ENCODE measurements at places on chromosomes 13 and 19.

DNA sequence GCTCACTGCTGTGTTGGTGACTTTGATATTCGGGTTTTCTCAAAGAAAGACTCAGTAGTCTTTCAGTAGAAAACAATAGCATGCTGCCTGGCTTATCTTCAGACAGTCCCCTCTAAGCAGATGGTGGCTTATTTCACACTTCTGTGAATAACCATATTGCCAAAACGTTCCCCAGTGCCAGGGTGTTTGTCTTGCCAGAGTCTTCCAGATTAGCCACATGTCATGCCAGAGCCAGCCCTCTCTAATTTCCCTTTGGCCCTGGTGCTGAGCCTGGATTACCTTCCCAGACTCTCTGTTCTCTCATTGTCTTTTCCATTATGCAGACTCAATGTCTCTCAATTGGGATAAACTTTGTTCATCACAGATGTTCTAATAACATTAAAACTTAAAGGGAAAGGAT, 488.0 kb upstream of the ATXN8OS start:
- no peak for DNase-seq

DNA sequence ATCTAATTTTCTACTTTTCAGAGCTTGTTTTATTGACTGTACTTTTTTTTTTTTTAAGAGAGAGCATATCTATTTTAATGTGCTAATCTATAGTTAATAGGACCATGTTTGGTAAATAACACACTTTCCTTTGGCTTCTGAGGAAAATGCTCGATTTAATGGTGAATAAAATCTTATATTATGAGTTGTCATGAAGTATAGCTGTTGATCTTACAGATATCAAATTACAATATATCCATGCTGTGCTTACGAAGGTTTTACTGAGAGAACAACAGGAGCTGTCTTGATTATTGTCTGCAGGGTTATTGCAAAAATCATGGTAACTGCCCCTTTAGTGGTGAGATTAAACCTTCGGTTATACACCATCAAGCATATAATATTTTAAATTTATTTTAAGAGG, 29.6 kb downstream of the URI1 start:
- no peak for DNase-seq

DNA sequence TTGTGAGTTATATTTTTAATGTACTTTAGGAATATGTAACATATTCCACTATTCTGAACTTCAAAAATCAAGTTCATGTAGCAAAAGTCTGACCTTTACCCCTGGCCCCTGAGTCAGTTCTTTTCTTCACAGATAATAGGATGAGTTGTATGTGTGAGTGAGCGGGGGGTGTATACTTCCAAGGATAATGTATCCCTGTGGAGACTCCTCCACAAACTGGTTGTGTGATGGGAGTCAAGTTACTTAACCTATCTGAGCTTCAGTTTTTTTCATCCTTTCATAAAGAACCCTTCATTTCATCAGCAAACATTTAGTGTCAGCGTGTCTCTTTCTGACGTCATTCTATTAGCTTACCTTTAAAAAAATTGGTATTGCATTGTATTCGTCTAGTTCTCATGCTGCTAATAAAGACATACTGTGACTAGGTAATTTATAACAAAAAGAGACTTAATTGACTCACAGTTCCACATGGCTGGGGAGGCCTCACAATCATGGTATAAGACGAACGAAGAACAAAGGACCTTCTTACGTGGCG, 288.1 kb upstream of the GPC6 start:
- no peak for DNase-seq

DNA sequence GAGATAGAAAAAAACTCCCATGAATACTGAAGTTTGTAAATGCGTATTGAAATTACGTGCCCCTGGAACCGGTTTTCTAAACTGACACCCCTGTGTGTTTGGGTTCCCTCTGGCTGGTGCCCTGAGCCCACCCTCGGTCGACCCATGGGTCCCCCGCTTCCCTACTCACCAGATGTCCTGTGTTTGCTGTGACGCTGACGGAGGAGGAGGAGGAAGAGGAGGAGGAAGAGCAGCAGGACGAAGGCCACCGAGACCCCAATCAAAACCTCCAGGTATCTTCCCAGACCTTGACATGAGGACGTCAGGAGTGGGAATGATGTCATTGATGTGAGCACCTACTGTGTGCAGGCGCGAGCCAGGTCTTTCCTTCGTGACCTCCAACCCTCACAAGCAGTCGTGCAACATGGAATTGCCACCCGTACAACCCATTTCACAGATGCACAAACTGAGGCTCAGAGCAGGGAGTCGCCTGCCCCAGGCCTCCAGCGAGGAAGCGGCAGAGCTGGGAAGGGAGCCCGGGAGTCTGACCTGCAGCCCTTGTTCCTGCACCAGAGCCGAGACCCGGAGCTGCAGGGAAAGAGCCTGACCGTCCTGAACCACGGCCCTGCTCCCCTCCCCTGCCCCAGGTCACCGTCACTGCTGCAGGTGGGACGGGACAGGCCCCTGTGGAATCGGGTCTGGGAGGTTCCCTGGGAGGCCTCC, 3.7 kb downstream of the LILRB3 start:
- no peak for DNase-seq

- DNase-seq: no peak
Measured at GRCh38 chr13:30789166-30789862, 54.0 kb downstream of the ALOX5AP start.

- DNase-seq: no peak
Measured at GRCh38 chr13:30830638-30830965, 75.5 kb upstream of the MEDAG start.

- DNase-seq: no peak
Measured at GRCh38 chr19:33259539-33259938, 33.9 kb upstream of the SLC7A10 start.

DNA sequence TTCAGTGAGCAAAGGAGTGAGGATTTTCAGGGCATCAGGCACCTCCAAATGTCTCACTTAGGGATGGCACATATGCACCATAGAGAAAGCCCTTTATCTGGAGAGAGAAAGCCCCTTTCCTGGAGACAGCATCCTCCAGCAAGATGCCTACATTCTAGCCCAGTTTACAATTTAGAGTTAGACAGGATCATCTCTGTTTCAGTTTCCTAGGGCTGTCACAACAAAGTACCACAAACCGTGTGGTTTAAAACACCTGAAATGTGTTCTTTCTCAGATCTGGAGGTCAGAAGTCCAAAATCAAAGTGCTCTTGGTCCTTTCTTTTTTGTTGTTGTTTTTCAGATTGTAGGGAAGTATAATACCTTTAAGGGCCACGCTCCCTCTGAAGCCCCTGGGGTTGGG, 61.8 kb downstream of the MBNL2 start:
- no peak for DNase-seq

GRCh38 chr19:40810160-40810559, 11.2 kb downstream of the EGLN2 start:
- no peak for DNase-seq

- no peak for DNase-seq
Measured at GRCh38 chr13:113305208-113305607, 8.2 kb downstream of the LAMP1 start.

- peak; percentile 78 for DNase-seq
Measured at GRCh38 chr19:29844891-29845573, 33.2 kb downstream of the CCNE1 start.

DNA sequence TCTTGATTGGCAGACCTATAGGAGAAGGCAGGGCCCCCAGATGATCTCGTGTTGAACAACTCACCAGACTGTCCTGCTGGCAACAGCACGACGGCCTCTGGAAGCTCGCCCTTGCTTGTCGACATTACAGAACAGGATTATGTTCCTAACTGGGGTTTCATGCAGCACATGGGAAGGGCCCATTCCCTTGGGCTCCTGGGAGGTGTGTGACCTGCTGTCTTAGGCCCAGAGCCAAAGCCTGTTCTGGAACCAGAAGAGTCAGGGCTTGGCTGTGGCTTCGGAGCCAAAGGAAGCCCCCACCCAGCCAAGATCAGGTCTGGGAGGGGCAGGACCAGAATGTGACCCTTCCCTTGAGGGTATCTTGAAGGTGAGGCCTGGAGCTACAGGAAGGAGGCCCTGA, 36.9 kb downstream of the RGCC start:
- DNase-seq: no peak

DNA sequence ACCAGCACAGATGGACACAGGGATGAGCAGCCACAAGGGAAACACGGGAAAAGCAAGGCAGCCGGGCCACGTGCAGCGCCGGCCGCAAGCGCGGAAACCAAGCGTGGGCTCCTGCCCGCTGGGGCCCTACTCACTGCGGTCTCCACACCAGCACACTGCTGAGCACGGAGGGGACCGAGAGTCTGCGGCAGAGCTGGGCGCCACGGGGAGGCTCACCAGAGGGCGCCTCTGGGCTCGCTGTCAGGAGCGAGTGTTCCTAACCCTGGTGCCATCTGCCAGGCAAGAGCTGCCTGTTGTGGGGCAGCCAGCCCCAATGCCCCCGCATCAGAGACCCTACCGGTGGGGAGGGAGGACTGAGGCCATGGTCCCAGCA, 26.5 kb downstream of the MPND start:
- DNase-seq: no peak

DNA sequence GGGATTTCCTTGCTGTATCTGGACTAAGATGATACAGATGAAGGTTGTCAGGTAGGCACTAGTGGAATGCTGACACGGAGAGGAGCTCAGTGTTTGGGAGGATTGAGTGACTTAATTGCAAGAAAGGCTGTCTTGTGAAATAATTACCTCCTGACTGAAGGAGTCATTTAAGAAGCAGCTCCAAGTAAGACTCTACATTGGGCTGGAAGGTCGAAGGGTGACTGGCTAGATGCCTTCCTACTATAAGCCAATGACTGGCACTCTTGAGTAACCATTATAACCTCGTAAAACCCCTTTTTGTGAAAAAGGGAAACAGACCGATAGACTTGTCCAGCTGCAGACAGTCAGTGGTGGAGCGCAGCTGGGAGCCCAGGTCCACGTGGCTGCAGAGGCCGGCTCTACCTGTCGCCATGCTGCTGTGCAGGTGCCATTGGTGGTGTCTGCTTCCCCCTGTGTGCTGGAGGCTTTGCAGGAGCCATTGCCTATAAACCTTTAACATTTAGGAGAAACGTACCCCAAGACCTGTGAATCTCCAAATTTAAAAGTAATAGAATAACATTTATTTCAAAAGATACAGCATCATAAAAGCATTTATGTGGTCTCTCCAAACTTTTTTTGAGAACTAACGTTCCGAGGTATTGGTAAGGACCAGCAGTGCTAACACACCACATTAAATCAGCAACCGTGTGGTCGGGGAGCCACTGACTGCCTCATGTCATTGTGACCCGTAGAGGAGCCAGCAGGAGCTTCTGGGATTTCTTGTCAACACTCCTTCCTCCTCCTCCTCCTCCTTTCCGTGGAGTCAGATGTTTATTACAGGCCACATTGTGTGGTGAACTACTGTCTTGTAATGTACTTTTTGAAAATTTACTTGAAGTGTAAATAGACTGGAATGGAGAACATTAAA, 80.4 kb upstream of the TEX29 start:
- no peak for DNase-seq

GRCh38 chr19:55508120-55508519, 19.9 kb downstream of the SSC5D start:
- no peak for DNase-seq

- peak; percentile 64 for DNase-seq
Measured at GRCh38 chr13:30179597-30180276, 127.6 kb downstream of the KATNAL1 start.

DNA sequence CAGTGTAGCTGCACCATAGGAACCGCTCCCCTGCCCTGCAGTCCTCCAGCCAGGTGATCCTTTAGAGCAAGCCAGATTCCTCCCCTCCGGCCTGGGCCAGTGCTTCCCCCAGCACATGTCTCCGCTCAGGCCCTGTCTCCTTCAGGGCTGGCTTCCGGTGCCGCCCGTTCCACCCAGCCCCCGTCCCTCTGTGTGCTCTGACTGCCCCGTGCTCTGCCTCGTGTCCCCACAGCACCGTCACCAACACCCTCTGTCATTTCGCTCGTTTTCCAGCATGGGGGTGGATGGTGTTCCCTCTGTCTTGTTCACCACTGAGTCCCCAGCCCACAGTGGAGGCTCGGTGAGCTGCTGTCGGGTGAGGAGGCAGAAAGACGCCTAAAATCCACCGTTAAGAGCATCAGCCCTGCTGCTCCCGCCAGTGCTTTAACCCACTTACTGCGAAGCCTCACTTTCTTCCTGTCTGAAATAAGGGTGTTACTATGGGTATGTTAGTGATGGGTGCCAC, 54.5 kb downstream of the TSSK6 start:
- no peak for DNase-seq

GRCh38 chr13:42328672-42329071, 56.7 kb downstream of the AKAP11 start:
- DNase-seq: no peak

GRCh38 chr19:17419621-17420474, at the start of gene MVB12A:
Gene MVB12A, plus strand, starts transcription at chr19:17420047. Its CDS starts 89 bp downstream, at chr19:17420136.
- peak; percentile 65 for DNase-seq

DNA sequence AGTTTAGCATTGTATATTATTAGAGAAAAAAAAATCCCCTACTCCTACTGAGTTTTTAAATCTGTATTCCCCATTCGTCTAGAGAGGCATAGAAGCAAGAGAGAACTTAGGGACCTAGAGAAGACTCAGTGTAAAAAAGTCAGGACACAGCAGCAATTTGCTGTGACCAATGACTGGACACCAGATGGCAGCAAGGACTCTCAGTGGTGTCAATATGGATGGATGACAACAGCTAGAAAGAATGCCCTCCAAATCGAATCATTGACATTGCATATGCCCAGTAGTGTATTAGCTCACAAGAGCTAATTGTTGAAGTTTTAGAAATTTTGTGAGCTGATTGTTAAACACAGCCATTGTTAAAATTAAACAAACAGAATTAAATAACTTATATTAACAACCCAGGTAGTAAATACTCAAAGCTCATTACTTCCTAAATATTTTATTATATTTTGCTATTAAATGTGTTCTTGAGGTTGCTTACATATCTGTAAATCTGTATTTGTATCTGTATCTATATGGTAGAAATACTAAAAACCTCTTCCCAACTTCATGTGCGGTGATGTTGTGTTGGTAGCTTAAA, 43.9 kb downstream of the SIAH3 start:
- DNase-seq: no peak

- DNase-seq: no peak
Measured at GRCh38 chr19:46081928-46082727, 41.3 kb upstream of the IGFL4 start.

DNA sequence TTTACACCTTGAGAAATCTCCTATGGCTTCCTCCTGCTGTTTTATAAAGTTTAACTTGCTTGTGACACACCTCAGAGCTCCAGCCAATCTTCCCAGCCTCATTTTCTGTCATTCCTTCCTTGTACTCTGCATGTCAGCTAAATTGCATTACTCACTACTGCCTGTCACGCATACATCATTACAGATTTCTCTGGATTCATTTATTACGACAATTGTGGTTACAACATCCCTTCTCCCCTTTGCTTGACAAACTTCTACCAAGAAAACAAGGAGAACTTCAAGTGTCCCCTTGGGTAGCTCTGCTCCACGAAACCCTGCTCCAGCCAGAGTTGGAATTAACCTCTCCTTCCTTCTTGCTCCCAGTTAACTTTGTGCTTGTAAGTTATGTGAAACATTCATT, 22.0 kb upstream of the GPR18 start:
- DNase-seq: no peak

DNA sequence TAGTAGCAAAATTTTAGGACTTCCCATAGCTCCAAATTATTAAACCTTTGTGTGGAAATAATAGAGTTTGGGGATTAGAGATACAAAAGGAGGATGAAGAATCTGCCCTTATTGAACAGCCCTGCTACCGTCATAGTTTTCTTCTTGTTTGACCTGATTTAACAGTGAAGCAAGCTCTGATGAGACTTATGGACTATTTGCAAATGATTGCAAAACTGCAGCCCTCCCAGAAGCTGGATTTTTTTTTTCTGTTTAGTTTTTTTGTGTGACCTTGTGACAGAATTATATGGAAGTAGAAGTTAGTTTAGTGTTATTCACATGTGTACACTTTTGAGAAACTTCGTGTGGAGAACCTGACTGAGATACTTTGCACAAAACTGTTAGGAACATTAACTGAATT, 267.8 kb downstream of the KCNRG start:
- no peak for DNase-seq

- DNase-seq: no peak
Measured at GRCh38 chr13:88085036-88085435, 413.9 kb downstream of the SLITRK5 start.

Measured in NCI-H187 treated with DMSO at 0.1 percent for 48 hours (cell line).